ENCODE measurements at places on chromosomes 11 and 22.

DNA sequence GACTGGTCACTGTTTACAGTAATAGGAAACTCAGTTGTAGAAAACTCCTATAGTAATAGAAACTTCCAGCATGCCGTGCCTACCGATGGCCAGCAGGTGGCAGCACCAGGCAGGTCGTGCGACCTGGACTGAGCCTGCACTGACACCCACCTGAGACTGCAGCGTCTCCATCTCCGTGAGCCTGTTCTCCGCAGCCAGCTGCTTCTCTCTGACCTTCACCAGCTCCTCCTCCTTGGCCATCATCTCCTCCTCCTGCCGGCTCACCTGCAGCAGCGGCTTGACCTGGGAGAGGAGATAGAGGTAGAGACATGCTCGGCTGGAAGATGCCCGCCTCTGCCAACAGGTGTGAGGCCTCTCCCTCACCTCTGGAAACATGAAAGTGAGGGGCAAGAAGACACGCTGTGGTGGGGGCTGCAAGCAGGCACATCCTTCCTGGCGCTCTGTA lies 48.5 kb downstream of the APOL1 start:
- peak; percentile 85 for DNase-seq

GRCh38 chr11:129143335-129143734 lies 48.8 kb downstream of the ARHGAP32 start:
- DNase-seq = no peak

- peak; percentile 70 for DNase-seq
Measured at GRCh38 chr11:7673724-7674434, 579 bp upstream of the CYB5R2 start.

DNA sequence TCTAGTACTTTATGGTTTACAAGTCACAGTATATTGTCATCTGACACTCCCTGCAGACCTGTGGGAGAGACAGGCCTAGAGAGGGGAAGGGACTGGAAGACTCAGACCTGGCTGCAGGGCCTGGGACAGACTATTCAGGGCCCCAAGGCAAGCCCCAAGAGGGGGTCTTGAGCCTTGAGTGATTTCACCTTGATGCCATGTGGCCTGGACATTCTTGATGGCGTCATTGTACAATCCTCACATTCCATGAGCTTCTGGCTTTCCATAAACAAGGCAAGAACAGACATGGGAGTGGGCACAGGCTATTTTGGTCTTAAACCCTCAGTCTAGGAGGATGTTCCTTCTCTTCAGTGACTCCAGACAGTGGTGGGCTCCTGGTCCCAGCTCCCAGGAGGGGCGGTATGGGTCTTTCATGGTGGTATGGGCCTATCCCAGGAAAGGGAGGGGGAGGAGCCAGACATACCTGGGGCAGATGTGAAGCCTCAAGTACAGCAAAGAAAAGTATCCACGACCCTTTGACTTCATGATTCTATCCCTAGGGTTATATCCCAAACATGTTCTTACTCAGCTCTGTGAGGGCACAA lies 1.8 kb upstream of the TBC1D10A start:
- no peak for DNase-seq

DNA sequence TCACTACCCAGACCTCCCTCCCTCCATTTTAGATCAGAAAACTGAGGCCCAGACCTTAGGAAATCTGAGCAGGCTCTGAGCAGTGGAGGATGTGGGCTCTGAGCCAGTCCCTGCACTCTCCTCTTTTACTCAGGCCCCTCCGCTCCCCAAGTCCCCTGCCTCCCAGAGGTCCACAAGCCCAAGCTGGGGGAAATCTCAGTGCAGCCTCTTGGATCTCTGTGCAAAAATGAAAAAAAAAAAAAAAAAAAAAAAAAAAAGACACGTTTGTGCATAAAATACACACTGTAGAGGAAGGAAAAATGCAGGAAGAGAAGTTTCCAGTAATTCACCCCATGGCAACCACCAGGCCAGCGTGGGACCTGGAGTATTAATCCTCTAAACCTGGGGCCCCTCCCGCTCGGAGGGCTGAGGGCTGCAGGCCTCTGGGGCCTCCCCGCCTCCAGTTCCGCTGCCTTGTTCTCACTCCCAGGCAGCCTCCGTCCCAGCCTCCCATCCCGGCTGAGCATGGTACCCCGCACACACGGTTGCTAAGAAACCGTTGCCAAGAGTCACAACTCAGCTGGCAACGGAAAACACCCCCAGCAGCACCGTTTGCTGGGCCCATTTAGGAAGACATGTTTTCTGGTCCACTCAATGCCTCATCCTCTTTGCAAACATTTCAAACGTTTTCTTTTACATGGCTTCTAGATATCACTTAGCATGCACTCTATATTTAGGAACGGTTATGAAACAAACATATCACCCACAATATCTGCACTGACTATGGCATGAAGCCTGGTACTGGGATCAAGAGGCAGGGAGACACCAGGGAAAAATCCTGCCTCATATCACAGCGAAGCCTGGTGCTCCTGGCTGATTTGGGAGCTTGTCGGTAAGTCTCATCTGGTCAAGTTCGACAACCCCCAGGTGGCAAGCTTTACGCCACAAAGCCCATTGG lies 227.5 kb downstream of the CTTN start:
- no peak for DNase-seq

DNA sequence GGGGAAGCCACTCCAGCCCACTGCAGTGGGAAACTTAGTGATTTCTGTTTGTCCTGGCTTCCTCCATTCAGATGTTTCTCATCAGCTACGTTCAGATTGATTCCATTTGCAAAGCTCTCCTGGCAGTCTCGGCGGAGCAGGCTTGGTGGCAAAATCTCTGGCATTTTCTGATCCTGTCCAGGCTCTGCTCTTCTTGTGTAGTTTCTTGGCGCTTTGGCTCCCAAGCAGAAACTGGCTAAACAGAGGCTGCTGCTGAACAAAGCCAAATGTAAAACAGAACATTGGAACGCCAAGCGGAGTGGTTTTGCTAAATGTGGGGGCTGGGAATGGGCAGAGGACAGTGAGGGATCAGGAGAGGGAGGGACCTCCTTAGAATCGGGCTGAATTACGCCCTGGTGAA lies 36.7 kb downstream of the ADAMTS8 start:
- no peak for DNase-seq

DNA sequence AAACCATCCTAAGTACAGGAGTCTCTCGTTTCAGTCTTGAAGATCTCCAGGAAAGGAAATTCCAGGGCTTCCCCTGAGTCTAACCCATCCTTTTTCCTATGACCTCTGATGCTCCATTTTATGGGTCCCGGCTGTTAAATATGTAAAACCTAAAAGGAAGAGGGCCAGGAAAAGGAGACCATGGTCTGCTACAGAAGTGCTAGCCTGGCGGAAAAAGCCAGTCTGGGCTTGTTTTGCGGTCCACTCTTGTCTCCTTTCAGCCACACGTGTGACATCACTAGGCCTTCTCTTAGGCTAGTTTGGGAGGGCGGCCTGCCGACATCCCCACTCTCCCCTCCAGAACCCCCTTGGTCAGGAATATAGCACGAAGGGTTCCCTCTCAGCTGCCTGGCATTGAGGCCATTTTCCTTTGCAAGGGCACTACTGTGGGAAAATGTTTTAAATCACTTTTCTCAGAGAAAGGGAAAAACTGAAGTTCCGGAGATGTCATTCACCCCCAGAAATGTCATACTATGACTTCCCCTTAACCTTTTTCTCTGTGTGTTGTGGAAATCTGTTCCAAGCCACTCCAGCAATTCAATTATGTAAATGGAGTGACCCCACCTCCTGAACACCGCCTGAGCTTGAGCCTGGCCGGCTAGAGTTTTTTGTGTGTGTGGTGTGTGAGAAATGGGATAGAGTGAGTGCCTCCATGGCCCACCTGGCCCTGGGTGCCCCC lies 86.9 kb downstream of the UBASH3B start:
- DNase-seq = no peak

DNA sequence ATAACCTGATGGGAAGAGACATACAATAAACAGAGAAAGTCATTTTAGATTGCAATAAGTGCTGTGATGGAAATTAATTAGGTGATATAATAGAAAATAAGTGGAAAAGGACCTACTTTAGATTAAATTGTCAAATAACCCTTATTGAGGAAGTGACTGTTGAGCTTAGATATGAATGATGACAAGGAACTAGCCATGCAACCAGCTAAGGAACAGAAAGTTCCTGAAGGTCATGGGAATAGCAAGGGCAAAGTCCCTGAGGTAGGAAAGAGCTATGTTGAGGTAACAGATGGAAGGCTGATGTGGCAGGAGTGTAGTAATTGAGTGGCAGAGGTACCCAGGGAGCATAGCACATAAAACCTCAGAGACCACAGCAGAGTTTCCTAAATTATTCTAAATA lies 135.2 kb downstream of the WNT11 start:
- DNase-seq = no peak

DNA sequence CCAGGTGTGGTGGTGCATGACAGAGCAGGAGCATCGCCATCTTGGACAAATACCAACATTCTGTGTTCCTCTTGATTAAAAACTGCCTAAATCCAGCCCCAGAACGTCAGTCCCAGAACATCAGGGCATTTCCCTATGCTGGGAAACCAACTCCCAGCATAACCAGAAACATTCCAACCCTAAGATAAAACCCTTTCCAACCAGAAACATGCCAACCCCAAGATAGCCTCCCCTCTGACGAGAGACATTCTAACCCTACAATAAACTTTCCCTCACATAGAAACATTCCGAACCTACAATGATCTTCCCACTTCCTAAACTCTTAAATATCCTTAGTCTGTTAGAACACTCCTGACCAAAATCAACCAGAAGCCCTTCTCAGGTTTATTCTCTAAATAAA lies 11.6 kb downstream of the PLAAT4 start:
- DNase-seq = no peak

DNA sequence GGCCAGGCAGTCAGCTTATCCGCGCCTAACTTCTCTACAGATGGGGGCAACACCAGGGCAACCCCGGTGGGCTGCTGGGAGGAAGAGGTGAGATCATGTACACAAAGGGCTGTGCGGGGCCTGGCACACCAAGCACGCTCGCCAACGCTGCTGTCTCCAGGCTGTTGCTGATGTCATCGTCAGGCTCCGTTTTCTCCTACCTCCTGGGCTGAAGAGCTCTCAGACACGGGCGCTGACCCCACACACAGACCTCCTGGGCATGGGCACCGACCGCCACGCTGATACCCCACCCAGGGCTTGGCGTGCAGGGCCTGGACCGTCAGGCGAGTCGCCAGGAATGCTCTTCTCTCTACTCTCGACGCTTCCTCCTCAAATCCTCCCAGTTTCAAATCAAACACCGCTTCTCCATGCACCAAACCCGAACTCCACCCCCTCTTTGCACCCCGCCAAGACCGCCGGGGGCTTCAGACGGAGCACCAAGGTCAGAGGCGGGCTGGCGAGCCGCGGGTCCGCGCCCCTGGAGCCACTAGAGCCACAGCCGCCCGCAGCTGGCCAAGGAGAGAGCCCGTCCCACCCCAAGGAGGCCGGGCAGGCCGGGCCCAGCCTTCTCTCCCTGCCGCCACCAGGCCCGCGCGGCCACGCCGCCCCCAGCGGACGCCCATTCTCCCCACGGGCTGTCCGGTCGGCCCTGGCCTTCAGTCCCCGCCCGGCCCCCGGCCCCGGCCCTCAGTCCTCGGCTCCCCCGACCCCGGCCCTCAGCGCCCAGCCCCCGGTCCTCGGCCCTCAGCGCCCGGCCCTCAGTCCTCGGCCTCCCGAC lies 772 bp downstream of the SBF1 start:
- DNase-seq = peak; percentile 64

DNA sequence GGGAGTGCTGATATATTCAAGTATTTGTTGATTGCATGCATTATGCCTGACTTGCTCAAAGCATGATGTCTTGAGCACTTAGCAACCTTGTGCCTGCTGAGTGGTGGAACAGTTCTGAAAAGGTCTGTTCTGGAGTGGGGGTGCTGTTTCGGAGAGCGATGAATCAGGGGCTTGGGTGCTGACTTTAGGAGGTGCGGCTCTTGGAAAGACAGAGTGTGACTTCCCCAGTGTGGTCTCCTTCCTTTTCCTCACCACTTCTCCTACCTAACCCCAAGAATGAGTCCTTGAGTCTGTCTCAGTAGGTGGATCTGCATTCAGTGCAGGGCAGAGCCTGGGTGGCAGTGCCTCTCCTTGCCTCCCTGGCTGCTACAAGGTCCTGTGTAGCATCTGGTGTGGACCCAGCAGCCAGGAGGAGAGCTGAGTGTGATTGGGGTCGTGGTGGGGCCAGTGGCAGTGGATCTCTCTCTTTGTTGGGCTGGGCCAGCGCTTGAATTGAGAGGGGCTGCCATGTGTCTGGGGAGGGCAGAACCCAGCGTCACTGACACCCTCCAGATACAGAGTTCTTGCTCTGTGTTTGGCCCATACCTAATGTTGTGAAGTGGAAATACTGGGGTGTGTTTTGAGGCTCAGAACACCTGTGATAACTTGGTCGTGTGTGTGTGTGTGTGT lies 35.9 kb downstream of the ST3GAL4 start:
- no peak for DNase-seq

- no peak for DNase-seq
Measured at GRCh38 chr11:28517621-28518020, 409.4 kb downstream of the METTL15 start.

GRCh38 chr22:39765661-39766060 lies 127.9 kb downstream of the ENTHD1 start:
- no peak for DNase-seq

GRCh38 chr11:72721689-72722049 lies 30.5 kb downstream of the ARAP1 start:
- DNase-seq = peak; percentile 61

GRCh38 chr11:88250566-88251242 lies 75.5 kb upstream of the RAB38 start:
- no peak for DNase-seq

GRCh38 chr11:5620651-5621521 lies 3.9 kb upstream of the TRIM34 start:
- no peak for DNase-seq

GRCh38 chr22:38706101-38706900 lies 557 bp downstream of the GTPBP1 start:
- peak; percentile 70 for DNase-seq

Data from right forelimb (tissue), 1 donor.